ENCODE measurements at places on chromosomes 1 and 21.

GRCh38 chr1:187956975-187957374, 1128.2 kb downstream of the PLA2G4A start:
- no peak for DNase-seq

- DNase-seq: no peak
These were observed 106.8 kb downstream of the NTNG1 start for GRCh38 chr1:107247679-107248078.

DNA sequence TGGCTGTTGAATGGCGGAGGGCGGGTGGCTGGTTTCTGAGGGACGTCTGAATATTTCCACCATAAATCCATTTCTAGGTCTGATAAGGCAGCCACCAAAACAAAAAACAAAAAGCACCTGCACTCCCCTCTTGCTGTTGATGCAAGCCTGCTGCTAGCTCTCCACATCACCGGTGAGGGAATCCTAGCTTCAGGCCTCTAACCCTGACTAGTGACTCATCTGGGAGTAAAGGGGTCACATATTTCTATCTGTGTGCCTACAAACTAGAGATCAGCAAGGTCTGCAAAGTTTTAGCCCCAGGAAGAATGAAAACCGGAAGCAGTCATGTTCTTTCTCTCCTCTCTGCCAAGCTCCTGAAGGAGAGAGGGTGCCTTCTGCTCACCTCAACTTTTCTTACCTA, 10.3 kb upstream of the ERMAP start:
- no peak for DNase-seq

- no peak for DNase-seq
These were observed 7.7 kb downstream of the IFI6 start for GRCh38 chr1:27664291-27664690.

DNA sequence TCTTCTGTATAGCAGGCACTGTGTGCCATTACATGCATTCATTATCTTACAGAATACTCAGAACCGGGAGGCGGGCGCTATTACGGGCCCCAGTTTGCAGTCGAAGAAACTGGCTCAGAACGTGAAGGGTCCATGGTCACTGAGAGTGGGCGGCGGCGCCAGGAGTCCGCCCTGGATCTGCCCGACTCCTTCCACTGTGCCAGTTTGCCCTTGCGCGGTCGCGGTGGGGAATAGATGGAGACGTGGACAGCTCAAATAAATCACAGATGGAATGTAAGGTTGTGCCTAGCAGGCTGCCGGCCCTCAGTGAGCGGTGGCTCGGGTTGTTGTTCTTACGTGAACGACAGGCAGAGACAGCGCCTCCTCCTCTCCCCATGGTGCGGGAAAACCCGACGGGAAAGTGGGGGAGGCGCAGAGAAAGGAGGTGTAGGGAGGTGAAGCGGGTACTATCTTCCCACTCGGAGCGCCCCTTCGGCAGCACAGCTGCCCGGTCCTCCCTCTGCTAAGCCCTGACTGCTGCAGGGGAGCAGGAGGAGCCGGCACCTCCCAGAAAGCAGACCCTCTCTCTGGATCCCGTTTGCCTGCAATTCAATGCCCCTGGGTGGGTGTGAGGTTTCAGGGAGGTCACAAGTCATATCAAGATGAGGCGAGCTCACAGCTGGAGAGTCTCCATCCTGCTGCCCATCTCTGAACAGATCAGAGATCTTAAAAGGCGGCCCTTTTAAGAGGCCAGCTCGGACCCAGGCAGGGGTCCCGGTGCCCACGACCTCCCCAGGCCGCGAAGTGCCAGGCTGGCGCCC, 1.1 kb downstream of the COL9A2 start:
- peak; percentile 28 for DNase-seq

- no peak for DNase-seq
These were observed 79.2 kb upstream of the NRIP1 start for GRCh38 chr21:15144026-15144425.

DNA sequence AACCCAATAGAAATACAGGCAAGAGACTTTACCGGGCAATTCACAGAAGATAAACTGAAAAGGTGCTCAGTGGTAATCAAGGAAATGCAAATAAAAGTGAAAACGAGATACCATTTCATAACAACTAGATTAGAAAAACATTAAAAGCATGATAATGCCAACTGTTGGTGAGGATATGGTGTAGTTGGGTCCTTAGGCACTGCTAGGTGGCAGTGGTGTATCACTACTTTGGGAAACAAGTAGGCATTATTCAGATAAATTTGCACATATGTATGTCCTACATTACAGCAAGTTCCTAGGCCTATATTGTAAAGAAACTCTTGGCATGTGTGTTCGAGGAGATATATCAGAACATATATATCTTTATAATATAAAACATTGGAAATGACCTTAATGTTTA, 31.0 kb downstream of the AZIN2 start:
- no peak for DNase-seq

GRCh38 chr1:12406211-12407021, 176.6 kb downstream of the VPS13D start:
- no peak for DNase-seq

- DNase-seq: no peak
These were observed 55.2 kb downstream of the COL6A1 start for GRCh38 chr21:46036696-46037330.

DNA sequence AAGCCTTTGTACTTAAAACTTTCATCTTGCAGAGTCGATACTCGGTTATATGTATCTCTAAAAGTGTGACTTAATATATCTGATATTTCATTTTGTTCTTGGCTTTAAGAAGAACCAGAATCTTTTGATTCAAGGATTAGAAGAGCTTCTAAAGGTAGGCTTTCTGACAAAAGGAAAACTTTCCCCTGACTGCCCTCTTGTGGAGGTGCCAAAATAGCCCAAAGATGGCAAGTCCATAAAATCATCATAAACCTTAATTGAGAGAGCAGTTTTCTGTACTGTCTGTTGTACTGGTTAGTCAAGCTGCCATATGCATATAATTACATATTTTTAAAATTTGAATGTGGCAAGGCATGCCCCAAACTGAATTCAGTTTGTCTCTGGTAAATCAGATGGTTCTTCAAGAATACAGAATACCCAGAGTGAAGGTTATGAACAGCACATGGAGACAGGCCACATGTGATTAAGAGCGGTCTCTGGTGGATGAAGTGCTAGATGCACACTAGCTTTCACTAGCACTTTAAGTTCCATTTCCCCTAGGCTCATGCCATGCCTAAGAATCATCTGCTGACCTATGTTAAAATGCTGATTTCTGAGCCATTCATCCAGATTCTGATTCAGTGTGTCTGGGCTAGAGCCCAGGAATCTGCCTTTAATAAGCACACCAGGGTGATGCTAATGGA, 27.7 kb upstream of the ELAVL4 start:
- DNase-seq: no peak

- DNase-seq: no peak
These were observed 2.6 kb upstream of the SPTA1 start for GRCh38 chr1:158689110-158689509.

GRCh38 chr1:155049651-155050559, 1.2 kb upstream of the ADAM15 start:
- no peak for DNase-seq

DNA sequence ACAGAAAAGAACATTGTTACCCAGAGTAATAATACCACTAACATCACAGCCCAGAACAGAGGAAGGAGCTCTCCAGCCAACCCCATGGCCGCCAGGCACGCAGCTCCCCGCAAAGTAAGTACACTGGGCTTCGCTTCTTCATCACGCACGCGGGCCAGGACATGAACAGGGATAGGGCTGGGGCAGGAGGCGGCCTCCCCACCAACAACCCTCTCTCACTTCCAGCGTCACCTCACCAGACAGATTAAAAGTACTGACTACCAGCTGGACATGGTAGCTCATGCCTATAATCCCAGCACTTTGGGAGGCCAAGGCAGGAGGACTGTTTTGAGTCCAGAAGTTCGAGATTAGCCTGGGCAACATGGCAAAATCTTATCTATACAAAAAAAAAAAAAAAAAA, 78.3 kb downstream of the NPHP4 start:
- no peak for DNase-seq

- DNase-seq: no peak
These were observed 5.3 kb downstream of the C1orf115 start for GRCh38 chr1:220695426-220695825.

GRCh38 chr1:167776616-167777268, 55.0 kb downstream of the MPZL1 start:
- DNase-seq: no peak

- peak; percentile 91 for DNase-seq
These were observed 6.4 kb upstream of the MPZL1 start for GRCh38 chr1:167715157-167715999.

DNA sequence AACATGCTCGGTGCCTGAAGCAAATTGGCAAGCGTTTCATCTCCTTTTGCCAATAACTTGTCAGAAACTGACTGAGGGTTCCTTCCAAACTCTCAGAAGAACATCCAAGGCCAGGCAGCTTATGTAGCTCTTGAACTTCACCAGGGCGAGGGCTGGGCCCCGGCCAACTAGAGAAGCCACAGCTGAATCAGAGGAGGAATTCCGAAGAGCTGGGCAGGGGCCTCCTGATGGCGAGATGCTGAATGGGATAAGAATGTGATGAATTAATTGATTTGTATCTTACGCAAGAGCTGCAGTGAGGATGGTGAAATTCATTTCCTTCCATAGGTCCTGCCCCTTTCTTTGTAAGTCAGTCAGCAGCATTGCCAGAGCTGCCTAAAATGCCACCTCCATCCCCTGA, 345.8 kb downstream of the KIF26B start:
- DNase-seq: no peak

DNA sequence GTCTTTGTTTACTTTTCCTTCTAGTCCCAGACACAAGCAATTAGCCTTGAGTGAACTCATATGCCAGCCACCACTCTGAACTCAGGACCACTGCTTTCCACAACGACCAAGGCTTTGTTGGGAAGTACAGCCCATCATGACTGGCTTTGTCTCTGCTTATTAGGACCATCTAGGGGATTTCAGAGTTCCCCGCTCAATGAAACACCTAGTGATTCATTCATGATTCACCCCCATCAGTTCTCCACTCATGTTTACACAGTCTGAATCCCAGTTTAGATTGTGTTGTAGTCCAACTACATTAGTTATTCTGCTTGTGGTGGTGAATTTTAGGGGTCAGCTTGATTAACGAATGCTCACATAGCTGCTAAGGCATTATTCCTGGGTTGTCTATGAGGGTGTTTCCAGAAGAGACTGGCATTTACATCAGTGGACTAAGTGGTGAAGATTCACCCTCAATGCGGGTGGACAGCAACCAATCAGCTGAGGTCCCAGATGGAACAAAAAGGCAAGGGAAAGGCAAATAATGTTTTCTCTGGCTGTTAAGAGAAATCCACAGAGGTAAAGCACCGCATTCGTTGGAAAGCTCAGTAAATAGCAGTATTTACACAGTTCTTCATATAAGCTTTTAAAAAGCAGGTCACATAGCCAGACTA, 122.7 kb downstream of the RGS21 start:
- no peak for DNase-seq

- no peak for DNase-seq
These were observed 58.7 kb upstream of the KIAA1614 start for GRCh38 chr1:180854001-180854400.

DNA sequence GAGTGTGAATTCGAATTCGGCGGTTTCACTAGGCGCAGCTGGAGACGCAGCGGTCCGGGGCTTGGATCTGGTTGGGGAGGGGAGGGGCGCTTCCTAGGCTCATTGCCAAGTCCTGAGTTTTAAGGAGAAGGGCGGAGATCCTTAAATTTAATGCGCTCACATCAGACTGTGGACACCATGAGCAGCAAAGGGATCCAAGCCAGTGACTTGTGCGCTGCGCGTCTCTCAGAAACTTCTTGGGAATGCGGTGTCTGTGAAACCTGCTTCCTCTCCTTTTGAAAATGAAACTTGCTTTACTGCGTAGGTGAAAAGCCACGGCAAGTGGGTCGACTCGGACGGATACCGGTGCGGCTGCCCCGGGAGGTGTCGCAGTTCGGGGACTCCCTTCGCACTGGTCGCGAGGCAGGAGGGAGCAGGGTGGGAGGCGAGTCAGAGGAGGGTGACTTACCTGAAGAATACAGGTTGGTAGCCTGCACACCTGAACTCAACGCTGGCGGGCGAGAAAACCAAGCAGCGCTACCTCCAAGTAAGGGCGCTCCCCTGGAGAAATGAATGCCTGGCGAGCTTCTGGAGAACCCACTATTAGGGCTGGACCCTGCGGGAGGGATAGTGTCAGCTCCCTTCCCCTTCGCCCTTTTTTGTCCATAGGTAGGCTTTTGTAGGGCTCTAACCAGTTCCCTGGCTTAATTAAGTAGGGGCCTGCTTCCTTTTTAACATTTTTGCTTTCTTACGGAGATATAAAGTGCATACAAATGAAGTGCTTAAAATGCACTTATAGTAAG, 992 bp downstream of the TENT5C start:
- DNase-seq: peak; percentile 43

GRCh38 chr1:94925004-94925403, 1.9 kb downstream of the CNN3 start:
- no peak for DNase-seq

DNA sequence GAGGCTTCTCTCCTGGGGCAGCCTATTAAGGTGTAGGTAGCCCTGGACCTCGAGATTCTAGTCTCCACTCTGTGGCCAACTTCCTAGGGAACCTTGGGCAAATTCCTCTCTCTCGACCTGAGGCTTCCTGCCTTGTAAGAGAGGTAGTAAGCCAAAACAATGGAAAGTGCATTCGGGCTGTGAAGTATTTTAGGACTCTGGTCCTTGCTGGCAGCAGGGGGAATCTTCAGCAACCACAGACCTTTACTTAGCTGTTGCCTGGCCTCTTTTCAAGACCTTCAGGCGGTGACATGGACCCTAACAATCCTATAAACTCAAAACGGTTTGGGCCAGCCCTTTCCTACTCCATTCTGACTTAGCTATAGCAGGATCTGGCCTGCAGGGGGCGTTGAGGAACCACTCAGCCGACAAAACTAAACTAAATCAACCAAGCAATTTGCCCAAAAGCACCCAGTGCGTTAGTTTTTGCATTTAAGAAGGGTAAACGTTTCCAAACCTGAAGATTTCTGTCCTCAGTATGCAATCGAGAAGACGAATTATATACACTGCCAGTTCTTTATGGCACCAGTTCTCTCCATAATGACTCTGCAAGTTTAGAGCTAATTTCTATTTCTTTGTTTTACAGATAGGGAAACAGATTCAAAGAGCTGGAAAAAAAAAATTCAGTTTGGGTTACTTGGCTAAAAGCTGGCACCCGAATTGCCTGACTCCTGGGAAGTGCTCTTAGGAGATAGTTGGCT, 10.9 kb upstream of the SESN2 start:
- peak; percentile 74 for DNase-seq

DNA sequence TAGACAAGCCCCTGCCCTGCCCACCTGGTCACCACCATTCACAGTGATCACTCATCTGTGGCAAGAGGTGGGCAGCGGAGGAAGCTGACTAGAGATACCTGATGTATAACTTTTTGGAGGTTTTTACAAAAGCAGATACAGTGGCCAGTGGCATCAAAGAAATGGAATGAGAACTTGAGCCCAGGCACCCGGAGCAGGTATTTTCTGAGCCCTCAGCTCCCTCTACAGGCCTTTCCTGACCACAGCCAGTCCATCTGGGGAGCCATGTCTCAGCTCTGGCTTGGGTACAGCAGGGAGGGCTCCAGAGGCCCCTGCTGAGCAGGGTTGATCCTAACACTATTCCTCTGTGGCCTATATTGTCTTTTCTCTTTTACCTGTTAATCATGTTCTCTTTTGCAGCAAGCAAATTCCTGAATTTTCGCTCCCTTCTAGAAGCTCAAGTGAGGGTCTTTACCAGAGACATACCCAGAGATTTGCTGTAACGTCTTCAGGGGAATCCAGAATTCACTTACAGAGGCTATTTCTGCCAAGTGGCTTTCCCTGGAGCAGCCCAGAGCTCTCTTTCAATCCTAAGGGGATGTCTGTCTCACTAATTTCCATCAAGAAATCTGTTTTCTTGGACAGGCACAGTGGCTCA, 27.3 kb downstream of the GPR157 start:
- peak; percentile 46 for DNase-seq

GRCh38 chr1:177385760-177386698, 215.3 kb downstream of the BRINP2 start:
- DNase-seq: no peak

GRCh38 chr1:156012051-156012817, 8.5 kb downstream of the SSR2 start:
- no peak for DNase-seq
